Right lung (tissue), 10 donors: ENCODE measurements at places on chromosomes 16 and 17.
A peak's percentile ranks its signal among the peaks of the same experiment; 100 is the strongest.

DNA sequence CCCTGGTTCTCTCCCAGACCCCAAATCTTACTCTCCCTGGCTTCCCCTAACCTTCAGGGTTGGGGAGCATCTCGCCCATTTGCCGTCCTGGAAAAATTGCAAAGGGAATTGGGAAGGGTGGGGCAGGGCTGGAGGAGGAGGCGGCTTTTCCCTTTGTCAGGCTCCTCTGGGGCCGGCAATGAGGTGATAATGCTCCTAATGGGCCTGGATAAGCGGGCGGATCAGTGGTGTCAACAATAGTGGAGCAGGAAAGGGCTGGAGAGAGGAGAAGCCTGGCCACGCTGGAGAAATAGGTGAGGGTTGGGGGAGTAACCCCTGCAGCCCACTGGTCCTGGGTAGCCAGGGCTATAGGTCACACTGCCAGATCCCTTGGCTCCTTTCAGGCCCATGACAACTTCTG lies 12.3 kb downstream of the SCN4A start:
- DNase-seq, result no peak

DNA sequence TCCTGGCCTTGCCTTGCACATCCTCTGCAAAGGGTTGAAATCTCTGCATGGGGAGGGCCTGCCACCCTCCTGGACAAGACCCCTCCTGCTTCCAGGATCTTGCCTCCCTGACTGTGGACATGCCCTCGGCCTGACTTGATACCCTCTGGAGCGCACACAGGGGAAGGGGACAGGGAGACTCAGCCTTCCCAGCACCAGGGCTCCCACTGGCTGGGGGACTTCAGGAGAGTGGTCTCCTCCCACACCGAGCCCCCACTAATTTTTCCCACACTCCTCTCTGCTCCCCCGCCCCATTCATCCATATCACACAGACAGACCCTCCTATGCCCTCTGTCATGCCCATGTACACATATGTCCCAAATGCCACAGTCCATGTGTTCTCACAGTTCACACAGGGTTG lies 14.3 kb downstream of the SGCA start:
- DNase-seq, result no peak

GRCh38 chr16:11201498-11202259 lies 54.3 kb downstream of the SOCS1 start:
- no peak for DNase-seq

DNA sequence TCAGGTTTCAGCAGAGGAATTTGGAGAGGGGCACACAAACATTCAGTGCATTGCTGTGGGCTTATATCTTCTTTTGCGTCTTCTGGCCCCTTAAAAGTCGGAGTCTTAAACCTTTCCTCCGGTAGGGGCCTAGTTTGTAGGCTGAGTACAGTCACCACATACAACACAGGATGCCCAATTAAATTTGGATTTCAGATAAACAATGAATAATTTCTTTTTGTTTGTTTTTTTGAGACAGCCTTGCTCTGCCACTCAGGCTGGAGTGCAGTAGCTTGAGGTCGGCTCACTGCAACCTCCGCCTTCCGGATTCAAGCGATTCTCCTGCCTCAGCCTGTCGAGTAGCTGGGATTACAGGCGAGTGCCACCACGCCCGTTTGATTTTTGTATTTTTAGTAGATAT lies 26.7 kb upstream of the ADORA2B start:
- DNase-seq, result no peak

GRCh38 chr17:27318633-27319032 lies 24.7 kb downstream of the WSB1 start:
- no peak for DNase-seq

DNA sequence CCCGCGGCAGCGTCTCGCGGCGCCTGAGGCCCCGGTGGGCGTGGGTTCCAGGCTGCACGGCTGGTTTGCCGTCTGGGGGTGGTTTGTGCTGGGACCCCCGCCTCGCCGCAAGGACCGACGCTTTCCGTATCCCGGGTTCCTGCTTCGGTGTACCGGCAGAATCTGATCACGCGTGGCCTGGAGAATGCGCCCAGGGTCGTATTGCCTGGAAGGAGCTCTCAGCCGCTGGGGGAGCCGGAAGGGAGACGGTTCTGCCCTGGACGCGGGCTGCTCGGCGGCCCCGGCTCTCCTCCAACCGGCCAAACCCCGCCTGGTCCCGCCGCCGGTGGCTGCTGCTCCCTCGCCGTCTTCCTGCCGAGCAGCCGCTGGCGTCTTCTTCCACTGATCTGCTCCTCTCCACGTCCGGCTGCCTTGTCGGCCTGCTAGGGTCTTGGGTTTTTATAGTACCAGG lies 39.8 kb downstream of the ZNF778 start:
- DNase-seq, result no peak

- DNase-seq, result no peak
Observed at GRCh38 chr16:4994719-4995434, 36.7 kb downstream of the SEC14L5 start.

DNA sequence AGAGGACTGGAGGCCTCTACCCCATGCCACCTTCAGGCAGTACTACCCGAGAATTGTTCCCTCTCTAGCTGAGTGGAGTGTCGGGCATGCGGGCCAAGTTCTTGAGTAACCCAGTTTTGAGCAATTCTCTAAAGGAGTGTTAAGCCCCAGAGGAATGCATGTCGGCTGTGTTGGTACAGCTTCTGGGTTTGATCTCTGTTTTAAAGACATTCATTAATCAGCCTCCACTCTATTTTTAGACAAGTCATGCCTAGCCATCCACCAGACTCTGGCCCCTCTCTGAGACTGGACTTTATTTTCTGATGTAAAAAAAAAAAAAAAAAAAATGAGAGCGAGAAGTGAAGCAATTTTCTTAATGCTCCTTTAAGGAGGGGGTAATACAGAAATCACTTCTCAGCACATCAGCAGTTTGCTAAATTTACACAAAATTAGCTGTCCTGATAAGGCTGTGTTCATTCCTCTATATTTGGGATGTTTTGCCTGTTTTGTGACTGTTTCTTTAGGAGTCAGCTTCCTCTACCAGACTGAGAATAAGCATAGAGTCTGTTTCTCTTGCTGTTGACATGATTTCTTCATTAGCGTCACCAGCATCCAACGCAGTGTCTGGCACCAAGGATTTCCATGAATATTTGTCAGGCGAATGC lies 88.7 kb downstream of the AXIN2 start:
- peak; percentile 88 for DNase-seq

- no peak for DNase-seq
Observed at GRCh38 chr17:4174556-4174955, 31.6 kb downstream of the CYB5D2 start.

DNA sequence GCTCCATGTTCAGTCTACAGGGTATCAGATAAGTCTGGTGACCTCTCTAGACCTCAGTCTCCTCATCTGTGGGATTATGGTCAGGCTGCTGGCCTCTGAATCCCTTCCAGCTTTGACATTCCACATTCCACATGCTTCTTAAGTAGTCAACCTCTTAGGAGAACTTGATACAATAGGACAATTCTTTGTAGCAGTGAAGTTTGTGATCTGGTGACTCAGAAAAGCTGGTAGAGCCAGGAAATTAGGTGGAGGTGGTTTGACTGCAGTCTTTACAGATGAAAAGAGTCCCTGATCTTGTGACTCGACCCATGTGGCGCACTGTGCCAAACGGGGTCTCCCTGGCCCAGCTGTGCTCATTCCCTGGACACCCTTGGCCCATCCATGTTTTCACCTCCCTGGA lies 147.8 kb downstream of the NTN1 start:
- no peak for DNase-seq

DNA sequence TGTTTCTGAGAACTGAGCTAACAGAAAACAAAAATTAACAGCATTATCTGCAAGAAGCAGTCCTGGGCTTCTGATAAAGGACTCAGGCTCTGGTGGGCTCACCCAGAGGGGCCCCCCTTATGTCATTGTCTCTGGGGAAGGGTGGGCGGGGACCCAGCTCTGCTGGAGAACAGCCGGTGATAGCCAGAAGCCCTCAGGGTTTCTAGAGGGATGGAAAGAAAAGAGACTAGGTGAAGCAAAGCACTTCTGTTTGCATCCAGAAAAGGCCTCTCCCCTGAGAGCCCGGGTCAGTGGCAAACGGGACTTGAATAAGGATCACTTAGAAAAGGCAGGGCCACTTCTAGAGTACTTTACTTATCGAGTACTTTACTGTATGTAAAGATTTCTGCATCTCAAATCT lies 7.0 kb upstream of the CDC42EP4 start:
- no peak for DNase-seq

GRCh38 chr16:79402920-79403319 lies 197.6 kb downstream of the MAF start:
- DNase-seq, result no peak

GRCh38 chr17:83002118-83002805 lies 77.1 kb upstream of the METRNL start:
- no peak for DNase-seq

DNA sequence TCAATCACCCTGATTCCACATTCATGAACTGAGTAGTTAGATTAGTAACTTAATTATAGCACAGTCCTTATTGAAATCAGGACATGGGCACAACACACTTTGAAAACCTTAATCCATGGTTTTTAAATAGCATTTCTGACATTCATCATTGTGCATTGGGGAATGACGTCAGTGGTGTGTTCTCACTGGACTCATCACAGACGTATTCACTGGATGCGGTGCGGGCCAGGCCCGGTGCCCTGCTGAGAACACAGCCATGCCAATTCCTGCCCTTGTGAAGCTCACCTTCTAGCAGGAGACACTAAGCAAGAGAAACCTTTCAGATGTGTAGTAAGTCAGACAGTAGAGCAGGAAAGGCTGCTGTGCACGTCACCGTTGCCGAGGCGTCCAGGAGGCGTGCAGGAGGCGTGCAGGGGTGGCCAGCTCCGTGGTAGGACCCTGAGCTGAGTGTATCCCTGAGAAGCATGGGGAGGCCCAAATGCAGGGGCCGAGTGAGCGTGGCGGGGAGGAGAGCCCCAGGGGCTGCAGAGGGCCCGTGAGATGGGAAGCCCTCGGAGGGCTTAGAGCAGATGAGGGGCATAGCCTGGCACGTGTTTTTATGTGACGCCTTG lies 12.9 kb downstream of the BANP start:
- no peak for DNase-seq

- no peak for DNase-seq
Observed at GRCh38 chr17:80224683-80225082, 4.5 kb downstream of the SLC26A11 start.

DNA sequence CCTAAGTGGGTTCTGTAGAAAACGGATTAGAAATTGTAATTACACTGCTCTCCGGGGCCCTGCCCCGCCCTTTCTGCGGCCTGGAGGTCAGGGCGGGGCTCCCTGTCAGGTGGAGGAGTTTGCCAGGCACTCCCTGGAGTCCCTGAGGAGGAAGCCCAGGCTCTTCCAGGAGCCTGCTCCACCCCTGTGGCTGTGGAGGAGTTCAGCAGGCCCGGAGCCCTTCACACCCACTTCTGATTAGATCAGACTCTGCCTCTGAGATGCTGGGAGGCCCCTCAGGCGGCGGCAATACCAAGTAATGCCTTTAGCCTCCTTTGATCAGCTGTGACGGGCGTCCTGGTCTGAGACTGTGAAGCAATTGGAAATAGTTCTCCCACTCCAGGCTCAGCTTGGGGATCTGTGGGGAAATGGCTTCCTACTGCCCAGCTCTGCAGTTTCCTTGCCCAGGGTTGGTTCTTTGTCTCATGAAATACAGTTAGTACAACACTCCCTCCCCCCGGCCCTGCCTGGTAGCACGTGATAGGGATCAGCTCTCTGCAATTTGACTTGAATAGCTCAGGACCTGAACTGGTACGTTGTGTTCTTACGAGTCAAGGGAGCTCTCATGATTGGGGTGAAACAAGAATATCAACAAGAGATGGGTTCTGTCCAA lies 22.3 kb downstream of the BAIAP2 start:
- peak; percentile 41 for DNase-seq

DNA sequence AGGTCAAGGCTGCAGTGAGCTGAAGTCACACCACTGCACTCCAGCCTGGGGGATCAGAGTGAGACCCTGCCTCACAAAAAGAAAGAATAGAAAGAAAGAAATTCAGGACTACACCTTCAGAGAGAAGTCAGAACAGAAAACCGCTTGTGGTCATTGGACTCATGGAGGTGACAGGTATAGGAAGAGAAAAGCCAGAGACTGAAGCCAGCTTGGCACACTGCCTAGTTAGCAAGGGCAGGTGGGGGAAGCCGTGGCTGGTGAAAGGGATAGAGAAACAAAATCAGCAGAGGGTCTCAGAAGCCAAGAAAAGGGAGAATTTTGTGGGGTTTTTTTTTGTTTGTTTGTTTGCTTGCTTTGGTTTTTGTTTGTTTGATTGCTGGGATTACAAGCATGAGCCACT lies 32.9 kb upstream of the SKAP1 start:
- DNase-seq, result no peak

DNA sequence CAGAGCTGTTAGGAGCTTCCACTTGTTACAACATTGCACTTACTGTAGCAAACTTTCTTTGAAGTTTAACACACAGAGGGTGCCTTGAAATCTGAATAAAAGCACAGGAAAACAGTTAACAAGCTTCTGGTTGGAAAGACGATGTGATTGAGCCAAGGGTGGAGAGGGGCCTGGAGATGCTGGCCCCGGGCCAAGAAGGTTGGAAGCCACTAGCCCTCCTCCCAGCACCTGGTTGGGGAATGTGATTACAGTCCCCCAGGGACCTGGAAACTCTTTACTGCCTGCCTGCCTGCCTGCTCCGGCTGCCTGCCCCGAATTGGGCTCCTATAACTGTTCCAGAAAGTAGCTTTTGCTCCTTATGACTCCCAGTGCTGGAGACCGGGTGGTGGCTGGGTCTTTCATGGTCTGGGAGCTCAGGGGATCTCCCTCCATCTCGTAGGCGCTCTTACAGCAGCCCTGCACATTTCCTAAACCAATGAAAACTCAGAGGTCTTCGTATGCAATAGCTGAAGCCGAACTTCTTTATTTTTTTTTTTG lies 48.0 kb upstream of the ZFHX3 start:
- DNase-seq, result no peak

GRCh38 chr16:72590151-72590937 lies 418.4 kb upstream of the PMFBP1 start:
- no peak for DNase-seq

GRCh38 chr17:4599505-4600281 lies 15.4 kb downstream of the SMTNL2 start:
- DNase-seq, result peak; percentile 82

- peak; percentile 86 for DNase-seq
Observed at GRCh38 chr16:4376126-4376892, 4.7 kb downstream of the VASN start.

DNA sequence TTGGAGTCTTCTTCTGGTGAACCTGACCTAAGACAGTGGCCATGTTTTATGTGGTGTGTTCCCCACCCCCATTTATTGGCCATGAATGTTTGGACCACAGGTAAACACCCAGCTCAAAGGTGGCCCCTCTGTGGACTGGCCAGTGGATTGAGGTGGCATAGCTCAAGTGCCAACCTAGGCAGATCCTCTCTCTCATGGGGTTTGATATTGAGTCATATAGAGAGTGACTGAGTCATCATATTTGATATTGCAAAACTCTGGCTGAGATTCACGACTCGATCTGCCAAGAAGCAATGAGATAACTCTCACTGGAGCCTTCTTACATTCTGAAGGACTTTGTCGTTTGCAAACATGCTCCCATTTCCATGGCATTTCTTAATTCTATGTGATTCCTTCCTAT lies 10.5 kb upstream of the TEKT3 start:
- DNase-seq, result peak; percentile 70
